ENCODE measurements at places on chromosomes 3 and 15.

- no peak for DNase-seq
Measured at GRCh38 chr3:12345141-12345561, 56.3 kb downstream of the PPARG start.

GRCh38 chr15:38073178-38073946, 138.9 kb downstream of the TMCO5A start:
- no peak for DNase-seq

DNA sequence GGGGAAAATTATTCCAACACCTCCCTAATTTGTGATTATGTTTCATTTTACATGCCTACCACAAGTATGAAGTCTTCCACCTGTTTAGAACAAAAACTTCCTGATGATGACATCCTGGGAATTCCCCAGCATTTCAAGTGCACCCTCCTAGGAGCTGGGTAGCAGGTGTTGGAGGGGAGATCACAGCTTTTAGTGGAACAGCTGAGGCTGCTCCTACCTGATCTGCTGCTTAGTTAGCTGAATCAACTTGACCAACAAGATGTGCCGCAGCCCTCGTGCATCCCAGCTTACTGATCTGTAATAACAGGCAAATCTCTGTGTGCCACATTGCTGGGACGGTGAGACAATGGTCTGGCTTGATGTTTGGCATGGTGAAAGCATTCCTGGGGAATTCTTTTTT, 29.7 kb downstream of the TRAK1 start:
- DNase-seq, result no peak

DNA sequence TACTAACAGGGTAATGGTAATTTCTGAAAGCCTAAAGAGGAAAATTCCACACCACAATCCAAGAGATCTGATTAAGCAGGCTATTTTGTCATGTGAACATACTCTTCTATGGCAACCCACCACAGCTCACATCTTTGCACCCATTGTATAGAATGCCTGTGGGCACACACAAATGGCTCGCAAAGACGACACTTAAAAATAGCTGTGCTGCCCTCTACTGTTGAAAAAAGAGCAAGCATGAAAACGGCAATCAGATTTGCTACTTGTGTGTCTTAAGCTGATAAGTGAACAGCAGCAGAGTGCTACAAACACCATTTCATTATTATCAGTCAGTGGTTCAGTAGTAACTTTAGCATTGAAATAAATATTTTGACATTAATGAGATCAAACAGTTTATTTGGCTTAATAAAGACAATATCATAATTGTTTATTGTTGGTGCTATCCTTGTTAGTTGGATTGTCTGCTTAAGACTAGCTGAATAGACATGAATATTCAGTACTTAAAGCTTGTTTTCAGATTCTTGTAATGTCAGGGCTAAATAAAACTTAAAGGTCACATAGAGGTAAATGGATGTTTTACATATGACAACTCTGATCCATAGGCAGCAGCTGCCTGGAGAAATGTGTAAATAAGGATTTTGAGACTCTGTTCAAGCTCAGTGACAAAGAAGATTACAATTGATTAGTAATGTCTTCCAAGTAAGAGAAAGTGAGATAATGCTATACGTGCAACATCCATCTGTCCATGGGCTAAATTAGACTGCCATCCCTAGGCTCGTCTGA, 199.1 kb downstream of the LRRN1 start:
- no peak for DNase-seq
